Activated gamma-delta T cell treated with Interleukin-2 at 50 U/mL for 16 hours (primary cell): ENCODE measurements at places on chromosomes 4 and X.

DNA sequence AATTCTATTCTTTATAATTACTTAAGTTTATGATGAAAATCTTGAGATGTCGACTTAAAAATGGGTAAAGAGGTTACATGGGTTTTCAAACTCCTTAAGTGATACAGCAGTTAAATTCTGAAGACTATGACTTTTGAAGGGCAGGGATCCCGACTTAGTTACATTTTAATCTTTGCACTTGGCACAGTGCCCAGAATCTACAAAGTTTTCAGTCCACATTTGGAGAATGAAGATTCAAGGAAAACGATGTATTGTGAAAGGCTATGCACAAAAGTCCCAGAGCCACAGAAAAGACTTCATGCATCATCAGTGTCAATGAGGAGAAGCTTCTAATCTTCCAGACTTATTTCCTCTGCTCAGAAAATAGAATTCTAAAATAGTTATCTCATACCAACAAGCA, 36.3 kb upstream of the GRPR start:
- DNase-seq, result no peak

DNA sequence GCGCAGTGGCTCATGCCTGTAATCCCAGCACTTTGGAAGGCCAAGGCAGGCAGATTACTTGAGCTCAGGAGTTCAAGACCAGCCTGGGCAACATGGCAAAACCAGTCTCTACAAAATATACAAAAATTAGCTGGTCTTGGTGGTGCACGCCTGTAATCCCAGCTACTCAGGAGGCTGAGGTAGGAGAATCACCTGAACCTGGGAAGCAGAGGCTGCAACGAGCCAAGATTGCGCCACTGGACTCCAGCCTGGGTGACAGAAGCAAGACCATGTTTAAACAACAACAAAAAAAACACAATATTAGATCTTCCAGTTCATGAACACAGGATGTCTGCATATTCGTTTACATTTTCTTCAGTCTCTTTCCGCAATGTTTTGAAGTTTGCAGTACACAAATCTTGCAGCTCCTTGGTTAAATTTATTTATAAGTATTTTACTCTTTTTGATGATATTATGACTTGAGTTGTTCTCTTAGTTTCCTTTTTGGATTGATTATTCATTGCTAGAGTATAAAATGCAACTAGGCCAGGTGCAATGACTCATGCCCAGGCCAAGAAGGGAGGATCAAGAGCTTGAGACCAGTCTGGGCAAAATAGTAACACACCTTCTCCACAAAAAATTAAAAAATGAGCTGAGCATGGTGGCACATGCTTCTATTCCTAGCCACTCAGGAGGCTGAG, 30.4 kb upstream of the ABCG2 start:
- no peak for DNase-seq

DNA sequence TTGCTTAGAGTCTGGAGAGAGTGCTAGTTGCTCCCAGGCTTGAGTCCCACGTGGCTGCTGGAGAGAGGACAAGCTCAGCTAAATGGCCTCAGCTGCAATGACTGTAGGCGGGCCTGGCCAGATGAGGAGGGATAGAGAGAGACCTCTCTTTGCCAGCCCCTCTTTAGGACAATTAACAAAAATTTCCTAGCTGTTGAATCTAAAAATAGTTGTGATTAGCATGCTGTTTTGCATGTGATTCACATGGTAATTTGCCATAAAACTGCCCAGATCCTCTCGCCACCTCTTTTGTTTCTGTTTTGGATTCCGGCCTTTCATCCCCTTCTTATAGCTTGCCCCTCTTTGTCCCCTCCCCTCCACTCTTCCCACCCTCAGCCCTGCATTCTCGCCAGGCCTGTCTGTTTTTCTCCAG, 28.9 kb upstream of the PRPS1 start:
- no peak for DNase-seq

GRCh38 chr4:139246166-139246565, 33.9 kb downstream of the MGARP start:
- DNase-seq, result no peak

GRCh38 chr4:109944591-109944990, 31.9 kb downstream of the EGF start:
- no peak for DNase-seq

DNA sequence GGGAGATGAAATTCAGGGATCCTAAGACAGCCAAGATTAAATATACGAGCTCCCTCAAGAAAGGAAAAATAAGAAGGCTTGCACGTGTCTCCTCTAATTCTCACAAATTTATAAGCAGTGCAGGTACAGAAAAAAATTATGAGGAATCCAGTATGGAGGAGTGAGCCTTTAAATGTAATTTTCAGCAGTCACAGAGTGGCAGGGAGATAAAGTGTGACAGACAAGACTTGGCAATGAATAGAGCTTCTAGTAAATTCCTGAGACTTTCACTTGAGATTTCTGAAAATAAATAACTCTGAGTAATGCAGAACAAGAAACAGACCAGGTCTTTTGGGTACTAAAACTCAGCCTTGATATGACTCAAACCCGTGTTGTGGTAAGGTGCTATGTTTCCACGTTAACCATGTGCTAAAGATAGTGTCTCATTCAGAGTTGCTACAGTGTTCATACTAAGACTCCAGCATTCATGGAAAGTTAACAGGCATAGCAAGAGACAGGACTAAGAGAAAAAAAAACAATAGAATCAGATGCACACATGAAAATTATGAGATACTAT, 119.8 kb downstream of the SPOCK3 start:
- no peak for DNase-seq

DNA sequence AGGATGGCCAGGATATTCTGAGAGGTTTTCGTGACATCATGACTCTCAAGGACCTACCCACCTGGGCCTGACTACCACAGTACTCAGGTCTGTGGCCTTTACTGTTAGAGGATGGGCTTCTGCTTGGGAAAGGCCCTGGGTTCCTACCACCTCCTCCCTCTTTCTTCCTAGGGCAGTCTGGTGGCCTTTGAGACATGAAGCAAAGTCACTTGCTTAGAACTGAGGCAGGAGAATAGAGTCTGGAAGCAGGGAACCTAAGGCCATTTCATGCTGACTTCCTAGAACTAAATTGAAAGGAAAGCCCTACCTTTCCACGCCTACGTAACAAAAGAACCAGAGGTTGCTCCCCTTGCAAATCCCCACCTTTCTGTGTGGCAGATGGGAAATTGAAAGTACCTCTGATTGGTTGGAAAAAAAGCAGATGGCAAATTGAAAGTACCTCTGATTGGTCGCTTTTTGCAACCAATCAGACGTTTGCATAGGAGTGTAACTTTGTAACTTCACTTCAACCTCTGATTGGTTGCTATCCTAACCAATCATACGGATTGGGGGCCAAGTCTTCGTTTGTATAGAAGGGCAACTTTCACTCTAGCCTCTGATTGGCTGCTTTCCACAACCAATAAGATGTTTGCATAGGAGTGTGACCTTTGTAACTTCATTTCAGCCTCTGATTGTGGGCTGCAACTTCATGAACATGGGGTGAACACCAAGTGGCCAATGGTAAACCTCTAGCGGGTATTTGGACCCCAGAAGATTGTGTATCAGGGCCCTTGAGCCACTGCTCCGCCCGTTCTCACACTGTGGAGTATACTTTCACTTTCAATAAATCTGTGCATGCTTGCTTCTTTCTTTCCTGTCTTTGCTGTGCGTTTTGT, 9.9 kb upstream of the AKAP14 start:
- DNase-seq, result no peak

DNA sequence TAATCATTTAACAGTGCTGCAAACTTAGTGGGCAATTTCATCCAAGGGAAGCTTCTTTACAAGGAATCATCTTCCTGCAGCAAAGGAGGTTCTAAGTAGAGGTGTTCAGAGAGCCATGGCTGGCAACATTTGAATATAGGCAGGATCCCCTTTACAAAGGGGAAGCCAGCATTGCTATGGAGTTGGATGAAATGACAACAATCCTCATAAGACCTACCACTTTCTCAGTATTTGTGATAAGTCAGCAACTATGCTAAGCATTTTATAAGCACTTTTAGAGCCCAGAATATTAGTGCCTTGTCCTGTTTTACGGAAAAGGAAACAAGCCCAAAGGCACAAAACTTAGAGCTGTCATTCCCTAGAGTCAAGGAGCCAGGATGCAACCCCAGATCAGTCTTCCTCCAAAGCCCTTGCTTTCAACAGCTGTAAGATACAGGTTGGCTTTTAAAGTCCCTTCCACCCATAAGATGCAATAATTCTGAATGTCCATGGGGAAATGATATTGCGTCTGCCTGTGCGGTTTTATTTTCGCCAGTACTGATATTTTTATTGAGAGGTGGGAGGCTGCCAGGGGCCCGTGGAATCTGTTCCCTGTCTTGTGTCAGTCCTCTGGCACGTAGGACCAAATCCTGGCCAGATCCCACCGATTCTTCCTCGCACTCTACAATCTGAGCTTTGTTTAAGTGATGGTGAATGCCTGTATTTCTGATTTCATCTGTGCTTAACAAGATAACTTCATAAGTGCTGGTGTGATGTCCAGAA, 59.1 kb downstream of the SMIM20 start:
- no peak for DNase-seq

DNA sequence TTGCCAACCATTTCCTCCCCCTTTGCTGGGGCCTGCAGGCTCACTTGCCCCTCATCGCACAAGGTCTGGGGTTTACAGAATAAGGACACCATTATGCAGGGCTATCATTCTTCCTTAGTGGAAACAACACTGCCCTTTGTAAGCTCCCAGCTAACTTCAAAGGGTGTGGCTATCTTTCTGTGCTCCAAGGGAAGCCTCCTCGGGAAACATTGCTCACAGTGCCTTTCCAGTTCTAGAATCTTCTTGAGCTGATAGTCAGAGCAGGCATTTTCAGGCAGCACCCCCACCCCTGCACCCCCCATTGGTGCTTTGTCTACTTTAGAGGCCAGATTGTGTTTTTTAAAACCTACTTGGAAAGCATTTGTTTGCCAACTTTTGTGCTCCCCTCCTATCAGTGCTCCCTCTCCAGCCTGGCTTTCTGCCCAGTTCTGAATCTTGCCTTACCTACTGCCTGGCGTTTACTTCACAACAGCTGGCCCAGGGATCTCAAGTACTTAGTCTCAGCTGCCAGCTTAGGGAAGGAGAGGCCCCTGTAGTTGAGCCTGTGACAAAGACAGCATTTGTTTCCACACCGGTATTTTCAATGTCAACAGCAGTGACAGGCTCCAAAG, 53.5 kb downstream of the PLAC1 start:
- no peak for DNase-seq

DNA sequence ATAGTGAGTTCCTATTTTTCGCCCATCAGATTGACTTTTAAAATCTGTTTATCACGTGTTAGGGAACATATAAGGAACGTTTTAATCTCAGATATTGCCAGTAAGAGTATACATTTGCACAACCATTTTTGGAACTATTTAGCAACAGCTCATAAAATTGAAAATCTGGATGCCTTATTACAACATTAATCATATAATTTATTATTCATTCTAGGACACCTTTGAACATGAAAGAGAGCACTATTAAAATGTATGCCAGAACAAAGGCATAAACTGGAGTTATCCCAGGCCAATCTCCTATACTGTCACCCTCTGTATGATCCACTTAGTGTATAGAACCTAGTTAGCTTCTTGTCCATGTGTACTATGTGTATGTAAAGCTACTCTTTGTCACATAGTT, 579.0 kb upstream of the MAGEB2 start:
- no peak for DNase-seq

DNA sequence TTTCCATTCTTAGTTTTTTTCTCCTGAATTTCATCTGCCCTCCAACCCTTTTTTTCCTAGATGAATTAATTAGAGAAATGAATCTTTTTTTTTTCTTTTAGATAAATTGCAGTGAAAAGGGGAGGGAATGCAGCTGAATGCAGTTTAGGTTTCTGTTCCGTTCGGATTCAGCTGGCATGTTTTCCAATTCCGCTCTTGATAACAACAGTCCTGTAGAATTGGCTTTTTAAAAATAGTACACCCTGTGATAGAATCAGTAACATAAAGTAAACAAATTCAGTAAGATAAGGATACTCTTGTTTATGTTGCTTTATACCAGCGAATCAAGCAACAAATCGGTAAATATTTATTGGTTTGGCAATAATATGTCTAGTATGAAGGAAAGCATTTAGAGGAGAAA, 103.5 kb downstream of the UNC5C start:
- DNase-seq, result no peak
